Activated T-helper 1 cell treated with anti-CD3 and anti-CD28 coated beads, Interleukin-12 subunit alpha, Interleukin-12 subunit beta, Interleukin-2, Interleukin-4 antibody, amounts not matched to agents 30 ng/mL and 10 ng/mL and 1 ng/mL, durations not matched to agents 14 hours and 24 hours and 36 hours (primary cell): ENCODE measurements at places on chromosomes 7 and 10. TPM values are rescaled to one million over a fixed set of nuclear protein-coding genes. Genes with fewer than 3 reads are reported as not detected.

Gene GIMAP6
- 38.7 and 41.3 TPM in 2 replicates for total RNA-seq

Gene C7orf57
- 0.10 and 0.31 TPM in 2 replicates for total RNA-seq

Gene HOGA1
- not detected in 2 replicates for total RNA-seq

GRCh38 chr7:34184466-34184865 is 279.1 kb downstream of the BMPER start:
- DNase-seq: no peak

- DNase-seq: no peak
Measured at GRCh38 chr10:22723783-22724182, 9.4 kb upstream of the PIP4K2A start.

DNA sequence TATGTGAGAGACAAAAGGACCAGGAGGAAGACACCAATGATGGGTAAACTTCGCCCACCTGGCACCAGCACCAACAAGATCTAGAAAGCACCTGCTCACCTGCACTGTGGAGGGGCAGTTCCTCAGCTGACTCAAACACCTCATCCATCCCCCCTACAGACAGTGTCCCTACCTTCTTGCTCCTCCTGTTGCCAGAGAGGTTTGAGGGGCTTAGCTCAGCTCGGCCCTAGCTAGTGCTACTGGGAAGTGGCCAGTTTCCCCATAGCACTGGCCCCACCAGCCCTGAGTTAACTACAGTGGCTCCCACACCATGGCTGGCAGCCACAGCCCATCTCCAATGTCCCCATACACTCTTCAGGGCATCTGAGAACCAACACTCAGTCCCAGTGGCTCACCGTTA is 70.8 kb downstream of the GRID1 start:
- no peak for DNase-seq

- DNase-seq: no peak
Measured at GRCh38 chr7:134966691-134967090, 19.6 kb upstream of the AGBL3 start.

GRCh38 chr10:481628-482027 is 207.8 kb downstream of the DIP2C start:
- DNase-seq: no peak

DNA sequence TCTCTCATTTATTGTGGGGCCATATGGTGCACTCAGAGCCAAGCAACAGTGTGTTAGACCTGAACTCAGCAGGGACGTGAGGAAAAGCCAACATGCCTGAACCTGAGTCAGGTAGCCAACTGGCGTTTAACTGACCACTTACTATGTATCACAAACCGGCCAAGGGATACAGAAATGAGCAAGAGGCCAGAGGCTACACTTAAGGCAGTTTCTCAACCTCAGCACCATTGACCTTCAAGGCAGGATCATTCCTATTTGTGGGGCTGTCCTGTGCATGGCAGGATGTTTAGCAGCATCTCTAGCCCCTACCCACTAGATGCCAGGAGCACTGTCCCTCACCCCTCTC is 103.5 kb upstream of the NANOS1 start:
- no peak for DNase-seq

DNA sequence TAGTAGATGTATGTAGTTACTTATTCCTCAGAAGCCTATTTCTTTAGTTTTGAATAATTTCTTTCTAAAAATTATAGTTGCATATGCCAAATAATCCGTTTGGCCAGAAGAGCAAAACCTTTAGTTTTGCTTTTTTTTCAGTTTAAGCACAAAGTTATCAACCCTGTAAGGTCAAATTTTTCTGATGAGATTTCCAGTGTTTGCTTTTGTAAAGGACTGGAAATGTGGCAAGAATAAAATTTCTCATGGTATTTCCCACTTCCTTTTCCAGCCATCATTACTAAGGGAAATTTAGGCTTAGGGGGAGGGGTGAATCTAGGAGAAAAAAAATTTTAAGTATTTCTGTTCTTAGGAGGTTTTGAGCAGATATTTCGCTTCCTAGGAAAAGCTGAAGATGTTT is 7.6 kb downstream of the CALD1 start:
- DNase-seq: no peak
